Activated CD4-positive, alpha-beta T cell treated with anti-CD3 and anti-CD28 coated beads, Interleukin-2, amount 50 U/mL, for 4 hours (primary cell): ENCODE measurements at places on chromosomes 2 and 18.

GRCh38 chr2:212421556-212422334 is 116.9 kb downstream of the ERBB4 start:
- DNase-seq, result no peak

- DNase-seq, result no peak
Measured at GRCh38 chr2:47062681-47063537, 92.2 kb downstream of the STPG4 start.

DNA sequence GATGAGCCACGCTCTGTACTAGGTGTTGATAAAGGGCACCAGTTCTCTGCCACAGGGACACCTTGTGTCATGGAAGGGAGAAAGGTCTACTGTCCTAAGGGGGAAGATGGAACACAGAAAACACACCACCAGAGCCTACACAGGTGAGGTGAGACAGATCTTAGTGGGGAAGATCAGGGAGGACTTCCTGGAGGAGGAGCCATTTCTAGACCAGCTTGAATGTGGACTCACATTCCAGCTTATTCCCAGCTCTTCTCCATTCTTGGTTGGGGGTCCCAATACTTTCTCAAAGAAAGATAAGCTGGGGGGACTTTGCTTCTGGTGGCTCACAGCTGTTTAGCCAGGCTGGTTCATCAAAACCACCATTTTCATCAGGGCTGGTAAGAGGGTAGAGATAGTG is 36.2 kb downstream of the EMX1 start:
- no peak for DNase-seq

DNA sequence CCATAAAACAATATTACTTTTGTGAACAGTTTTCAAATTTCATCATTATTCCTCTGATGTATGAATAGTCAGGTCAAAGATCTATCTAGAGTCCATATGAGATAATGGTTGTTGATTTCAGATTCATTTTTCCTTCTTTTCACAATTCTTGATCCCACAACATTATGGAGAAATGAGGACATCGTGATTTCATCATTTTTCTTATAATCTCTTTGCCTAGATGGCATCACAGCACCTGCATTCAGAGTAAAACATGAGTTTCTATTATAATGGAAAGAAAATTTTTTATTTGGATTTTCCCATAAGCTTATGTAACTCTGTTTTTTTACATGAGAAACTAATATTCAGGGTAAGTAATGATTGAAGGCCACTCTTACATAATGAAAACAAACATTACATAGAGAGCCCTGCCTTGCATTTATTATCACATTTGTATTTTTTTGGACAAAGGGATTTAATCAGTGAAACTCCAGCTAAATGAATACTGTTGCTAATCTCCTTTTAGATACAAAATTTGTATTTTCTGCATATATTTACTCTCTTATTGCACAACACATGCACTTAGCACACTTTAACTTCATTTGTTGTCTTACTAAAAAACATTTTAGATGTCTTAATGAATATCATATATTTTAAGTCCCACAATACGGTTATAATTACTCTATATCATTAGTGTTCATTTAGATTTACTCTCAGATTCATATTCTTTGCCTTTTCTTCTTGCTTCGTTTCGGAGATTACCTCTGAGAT is 188.4 kb upstream of the KYNU start:
- DNase-seq, result no peak

GRCh38 chr2:61335187-61335586 is 135.7 kb downstream of the USP34 start:
- DNase-seq, result no peak

DNA sequence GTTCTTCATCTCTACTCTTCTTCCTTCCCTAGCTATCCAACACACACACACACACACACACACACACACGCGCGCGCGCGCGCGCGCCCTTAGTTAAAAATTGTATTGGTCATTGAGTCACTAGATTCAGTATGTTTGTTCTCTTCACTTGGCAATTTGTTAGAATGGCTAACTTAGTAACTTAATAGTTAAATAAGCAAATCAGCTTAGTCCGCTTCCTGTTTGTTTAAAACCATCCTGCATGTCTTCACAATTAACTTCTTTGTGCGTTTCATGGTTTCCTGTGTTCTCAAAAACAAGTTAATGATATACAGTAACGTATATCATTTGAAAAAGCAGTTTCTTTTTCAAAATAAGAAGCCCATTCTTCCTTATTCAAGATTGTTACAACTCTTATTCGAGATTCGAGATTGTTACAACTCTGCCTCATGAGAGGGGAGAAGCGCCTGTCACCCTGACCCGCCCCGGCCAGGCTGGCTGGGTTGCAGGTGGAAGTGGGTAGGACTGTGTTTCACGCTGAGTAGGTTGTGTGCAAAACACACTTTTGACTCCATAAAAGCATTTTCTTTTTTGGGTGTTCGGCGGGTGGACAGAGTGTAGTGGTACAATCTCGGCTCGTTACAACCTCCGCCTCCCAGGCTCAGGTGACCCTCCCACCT is 9.5 kb upstream of the CNNM3 start:
- no peak for DNase-seq

- no peak for DNase-seq
Measured at GRCh38 chr2:236991874-236992273, 93.8 kb upstream of the COPS8 start.

DNA sequence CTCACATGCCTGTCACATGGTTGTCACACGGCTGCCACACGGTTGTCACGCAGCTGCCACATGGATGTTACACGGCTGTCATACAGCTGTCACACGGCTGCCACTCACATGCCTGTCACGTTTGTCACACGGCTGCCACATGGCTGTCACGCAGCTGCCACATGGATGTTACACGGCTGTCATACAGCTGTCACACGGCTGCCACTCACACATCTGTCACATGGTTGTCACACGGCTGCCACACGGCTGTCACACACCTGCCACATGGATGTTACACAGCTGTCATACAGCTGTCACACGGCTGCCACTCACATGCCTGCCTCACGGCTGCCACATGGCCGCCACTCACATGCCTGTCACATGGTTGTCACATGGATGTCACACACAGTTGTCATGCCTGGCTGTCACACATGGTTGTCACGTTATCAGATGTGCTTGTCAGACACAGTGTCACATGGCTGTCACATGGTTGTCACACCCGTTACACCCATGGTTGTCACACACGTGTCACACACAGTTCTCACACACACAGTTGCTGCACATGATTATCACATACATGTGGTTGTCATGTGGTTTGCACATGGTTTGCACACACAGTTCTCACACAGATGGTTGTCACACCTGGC is 19.4 kb downstream of the KCNG2 start:
- DNase-seq, result no peak

DNA sequence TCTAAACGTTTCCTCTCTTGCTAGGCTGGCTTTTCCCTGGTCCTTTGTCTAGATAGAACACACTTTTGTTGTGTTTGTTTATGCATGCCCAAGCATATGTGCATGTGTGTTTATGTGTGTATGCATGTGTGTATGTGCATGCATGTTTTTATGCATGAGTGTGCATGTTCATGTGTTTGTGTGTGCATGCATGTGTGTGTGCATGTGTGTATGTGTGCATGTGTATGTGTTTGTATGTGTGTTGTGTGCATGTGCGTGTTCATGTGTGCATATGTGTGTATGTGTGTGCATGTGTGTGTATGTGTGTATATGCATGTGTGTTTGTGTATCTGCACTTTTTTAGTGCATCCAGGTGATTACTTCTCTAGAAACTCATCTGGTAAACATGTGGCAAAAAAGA is 558.0 kb downstream of the GALR1 start:
- no peak for DNase-seq

DNA sequence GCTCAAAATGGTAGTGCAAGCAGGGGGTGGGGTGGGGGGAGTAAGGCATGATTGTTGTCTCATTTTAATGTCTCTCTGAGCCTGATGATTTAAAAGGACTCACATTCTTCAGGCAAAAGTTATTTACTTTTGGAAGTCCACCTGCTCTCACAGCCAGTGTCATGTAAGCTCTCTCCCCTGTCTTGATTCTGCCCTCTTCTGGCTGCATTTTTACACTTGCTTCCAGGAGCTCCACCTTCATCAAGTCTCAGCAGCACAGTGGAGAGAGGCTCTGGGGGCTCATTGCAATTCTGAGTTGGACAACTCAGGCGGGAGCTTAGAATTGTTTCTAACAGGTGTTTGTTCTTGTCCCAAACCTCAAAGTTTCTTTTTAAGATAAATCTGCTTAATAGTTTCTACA is 39.2 kb downstream of the GNAL start:
- no peak for DNase-seq

DNA sequence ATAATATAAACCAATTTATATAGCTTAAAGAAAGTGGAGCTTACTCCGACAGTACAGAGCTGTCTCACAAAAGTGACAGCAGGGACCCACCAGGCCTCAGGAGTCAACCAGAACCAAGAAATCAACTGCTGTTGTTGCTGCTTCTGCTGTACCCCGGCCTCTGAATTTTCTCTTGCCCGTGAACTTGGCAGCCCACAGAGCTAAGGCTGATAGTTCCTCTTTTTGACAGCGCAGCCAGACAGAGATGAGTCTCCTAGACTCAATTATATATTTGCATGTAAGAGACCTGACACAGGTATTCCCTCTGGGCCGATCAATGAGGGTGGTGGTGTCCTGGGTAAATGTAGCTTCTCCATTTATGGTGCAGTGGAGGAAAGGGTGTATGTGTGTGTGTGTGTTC is 109.4 kb downstream of the KCTD1 start:
- no peak for DNase-seq

GRCh38 chr2:102114851-102115497 is 27.6 kb upstream of the IL1R1 start:
- no peak for DNase-seq

DNA sequence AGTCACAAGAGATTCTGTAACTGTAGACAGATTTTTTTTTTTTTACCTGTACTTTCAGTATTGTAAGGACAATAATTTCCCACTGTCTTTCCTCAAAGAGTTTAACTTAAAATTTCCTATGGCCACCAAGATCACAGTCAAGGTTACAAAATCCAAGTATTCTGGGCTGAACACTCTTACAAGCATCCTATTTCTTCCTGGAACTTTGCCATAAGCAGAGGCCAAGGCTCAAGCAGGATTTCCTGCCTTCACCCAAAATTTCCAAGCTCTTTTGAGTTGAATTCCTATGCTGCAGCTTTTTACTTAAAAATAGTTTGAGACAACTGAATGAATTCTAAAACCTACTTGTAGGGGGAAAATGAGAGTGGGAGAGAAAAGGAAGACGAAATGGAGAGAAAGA is 299.4 kb downstream of the ZNF516 start:
- DNase-seq, result no peak

GRCh38 chr2:217703102-217703501 is 299.7 kb downstream of the TNS1 start:
- DNase-seq, result no peak

- no peak for DNase-seq
Measured at GRCh38 chr18:58288921-58289797, 245.1 kb downstream of the NEDD4L start.

GRCh38 chr2:71609029-71609428 is 155.7 kb downstream of the DYSF start:
- DNase-seq, result no peak

DNA sequence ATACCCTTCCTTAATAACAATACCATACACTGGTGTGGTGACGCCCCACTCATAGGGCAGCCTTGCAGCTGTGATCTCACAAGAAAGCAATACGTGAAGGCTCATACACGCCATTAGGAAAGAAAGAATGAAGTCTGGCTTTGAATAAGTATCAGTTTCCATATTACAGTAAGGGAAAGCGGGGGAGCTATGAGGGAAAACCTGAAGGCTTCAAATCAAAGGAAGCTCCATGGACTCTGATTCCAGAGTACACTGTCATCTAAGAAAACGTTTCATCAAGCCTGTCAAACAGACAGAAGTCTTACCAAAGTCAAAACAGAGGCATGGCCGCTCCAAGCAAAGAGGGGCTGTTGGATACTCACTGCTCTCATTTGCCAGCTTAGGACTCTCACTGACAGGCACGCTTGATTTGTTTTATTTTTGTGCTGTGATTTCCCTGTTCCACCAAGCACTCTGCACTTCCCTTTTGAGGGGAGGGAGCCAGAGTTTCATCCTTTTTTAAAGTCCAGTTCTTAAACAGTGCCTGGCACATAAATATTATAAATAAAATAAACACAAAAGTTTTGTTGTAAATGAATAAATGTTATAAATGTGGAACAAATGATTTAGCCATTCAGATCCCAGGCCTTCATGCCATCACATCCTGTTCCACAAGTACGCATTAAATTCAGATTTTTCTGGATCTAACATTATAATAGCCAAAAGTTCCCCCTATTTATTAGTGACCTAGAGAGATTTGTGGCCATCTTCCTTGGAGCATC is 221.2 kb downstream of the PIEZO2 start:
- no peak for DNase-seq

GRCh38 chr2:58923869-58924268 is 682.7 kb upstream of the FANCL start:
- no peak for DNase-seq

- no peak for DNase-seq
Measured at GRCh38 chr18:10065296-10065695, 151.5 kb downstream of the VAPA start.

DNA sequence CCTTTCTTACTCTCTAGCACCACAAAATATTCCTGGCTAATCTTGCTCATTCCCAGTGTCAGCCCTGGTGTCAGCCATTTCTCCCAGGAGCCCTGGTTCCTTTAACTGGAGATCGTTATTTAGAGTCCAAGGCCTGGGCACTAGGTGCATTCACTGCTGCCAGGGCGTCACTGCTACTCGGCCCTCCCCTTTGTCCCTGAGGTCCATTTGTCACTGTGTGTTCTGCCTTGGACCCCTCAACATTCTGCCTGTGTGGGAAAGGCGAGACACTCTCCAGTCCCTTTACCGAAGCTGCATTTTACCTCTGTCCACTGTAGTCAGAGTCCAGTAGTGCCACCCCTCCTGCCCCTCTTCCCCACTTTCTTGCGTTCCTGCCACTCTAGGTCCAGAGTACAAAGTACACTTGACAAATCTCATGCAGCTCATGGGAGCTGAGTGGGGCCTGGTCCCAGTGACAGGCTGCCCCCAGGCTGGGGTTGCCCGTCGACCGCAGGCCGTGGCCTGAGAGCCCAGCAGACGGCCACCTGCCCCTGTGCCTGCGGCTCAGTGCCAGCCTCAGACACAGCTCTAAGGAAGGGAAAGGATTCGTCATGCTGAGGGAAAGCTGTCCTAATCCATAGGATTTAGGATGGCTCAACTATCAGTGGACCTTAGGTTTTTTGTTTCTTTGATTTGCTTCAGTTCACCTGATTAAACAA is 52.1 kb downstream of the COPS8 start:
- no peak for DNase-seq

- DNase-seq, result no peak
Measured at GRCh38 chr2:95347681-95348608, 50.8 kb downstream of the KCNIP3 start.

DNA sequence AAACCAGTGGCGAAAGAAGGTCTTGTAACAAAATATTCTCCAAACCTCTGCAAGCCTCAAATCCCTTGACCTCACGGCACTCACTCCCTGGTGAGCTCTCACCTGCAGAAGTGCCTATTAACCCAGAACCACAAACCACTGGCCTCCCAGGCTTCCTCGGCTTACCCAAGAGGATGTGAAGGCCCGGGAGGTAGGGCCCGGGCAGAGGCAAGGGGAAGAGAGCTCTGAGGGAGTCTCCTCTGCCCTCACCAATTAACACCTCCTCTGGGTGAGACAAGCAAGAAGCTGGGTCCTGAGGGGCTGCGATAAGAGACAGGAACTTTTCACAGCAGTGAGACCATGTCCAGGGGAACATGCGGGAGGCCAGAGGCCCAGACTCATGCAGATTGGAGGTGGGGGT is 53.7 kb downstream of the EMX1 start:
- DNase-seq, result no peak

- no peak for DNase-seq
Measured at GRCh38 chr2:240300840-240301239, 134.6 kb upstream of the GPC1 start.
